ENCODE measurements at places on chromosomes 12 and 14.

- DNase-seq, result no peak
Measured at GRCh38 chr12:64518396-64518795, 66.5 kb downstream of the TBK1 start.

- no peak for DNase-seq
Measured at GRCh38 chr14:68477461-68478085, 315.3 kb downstream of the ZFP36L1 start.

GRCh38 chr14:71931492-71932228, 569 bp upstream of the RGS6 start:
- DNase-seq, result no peak

GRCh38 chr14:99073431-99073830, 198.6 kb downstream of the BCL11B start:
- DNase-seq, result no peak

GRCh38 chr14:67584978-67585377, 15.1 kb downstream of the PIGH start:
- no peak for DNase-seq

DNA sequence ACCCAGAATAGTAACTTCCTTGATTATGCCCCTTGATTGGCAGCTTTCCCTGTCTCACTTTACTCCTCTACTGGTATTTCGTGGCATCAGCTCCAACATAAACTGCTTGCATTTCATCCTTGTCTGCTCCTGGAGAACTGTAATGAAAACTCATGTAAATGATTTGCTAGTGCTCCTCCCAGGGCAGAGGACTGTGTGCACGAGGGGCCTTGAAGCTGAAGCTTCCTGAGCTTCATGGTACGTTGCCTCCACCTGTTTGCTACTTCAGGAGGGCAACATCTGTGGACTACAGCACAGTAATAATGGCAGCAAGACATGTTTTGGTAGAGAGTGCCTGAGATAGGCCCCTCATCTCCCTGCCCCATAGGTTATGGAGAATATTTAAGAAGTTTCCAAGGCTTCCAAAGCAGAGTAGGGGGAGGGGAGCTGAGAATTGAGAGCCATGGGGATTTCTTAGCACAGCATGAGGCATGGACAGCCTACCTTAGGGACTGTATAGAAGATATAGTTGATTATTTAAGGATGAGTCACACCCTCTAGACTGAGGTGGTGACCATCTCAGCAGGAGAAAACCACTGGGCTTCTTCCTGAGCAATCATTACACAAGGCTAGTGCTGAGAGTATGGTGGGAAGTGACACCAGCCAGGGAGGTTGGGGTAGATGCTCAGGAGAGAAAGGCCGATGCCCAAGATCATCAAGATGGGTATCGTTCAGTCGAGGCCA, 29.5 kb downstream of the CCDC198 start:
- no peak for DNase-seq

DNA sequence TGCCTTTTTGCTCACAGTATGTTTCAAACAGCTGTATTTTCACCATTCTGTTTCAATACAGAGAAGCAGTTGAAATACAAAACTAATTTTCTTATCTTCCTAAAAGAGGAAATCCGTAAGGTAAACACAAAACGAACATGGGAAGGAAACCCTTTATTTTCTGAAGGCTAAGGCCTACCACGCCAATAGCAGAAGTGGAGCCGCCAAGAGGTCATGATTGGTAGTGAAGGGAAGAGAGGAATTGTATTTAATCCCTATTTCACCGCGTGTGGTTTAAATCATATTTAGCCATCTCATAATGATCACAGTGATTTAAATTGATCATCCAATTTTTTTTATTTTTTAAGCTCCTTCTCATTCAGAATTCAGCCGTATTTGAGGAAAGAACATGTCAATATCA, 398.2 kb downstream of the PRKD1 start:
- no peak for DNase-seq

DNA sequence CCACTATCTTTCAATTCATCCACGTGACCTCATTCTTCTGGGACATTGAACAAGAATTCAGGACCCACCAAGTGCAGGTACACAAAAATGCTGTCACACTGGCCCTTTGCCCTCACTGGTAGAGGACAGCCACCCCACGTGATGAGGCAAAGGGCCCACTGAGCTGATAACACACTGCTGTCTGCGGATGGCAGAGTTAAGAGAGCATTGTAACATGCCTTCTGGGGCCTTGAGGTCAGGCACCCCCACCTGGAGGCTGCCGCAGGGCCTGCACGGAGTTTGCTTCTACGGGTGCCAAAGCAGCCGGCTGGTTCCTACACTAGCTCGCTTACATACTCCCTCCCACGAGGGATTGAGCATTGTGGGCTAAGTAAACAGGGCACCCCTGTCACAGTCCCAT, 101.0 kb downstream of the LRIG3 start:
- no peak for DNase-seq

GRCh38 chr12:31865023-31865422, 94.2 kb upstream of the RESF1 start:
- DNase-seq, result no peak

DNA sequence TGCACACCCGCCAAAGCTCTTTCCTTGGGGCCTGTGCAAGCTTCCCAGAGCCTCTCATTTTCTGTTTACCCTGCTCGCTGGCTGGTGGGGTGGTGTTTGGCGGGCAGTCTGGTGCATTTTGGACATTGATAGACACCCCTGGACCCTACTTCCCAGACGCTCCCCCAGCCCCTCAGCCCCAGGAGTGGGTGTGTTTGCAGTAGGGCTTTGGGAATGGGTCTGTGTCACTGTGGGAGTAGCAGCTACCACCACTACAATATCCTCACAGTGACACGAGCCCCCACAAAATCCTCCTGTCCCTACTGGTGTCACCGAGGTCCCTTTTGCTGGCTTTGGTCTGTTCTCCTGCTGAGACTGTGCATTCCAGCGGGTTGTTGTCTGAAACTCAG, 371.3 kb downstream of the TMEM121 start:
- DNase-seq, result no peak
